ENCODE measurements at places on chromosomes 16 and 17.

- no peak for DNase-seq
These were observed 11.6 kb downstream of the FBXL19 start for GRCh38 chr16:30934827-30935557.

DNA sequence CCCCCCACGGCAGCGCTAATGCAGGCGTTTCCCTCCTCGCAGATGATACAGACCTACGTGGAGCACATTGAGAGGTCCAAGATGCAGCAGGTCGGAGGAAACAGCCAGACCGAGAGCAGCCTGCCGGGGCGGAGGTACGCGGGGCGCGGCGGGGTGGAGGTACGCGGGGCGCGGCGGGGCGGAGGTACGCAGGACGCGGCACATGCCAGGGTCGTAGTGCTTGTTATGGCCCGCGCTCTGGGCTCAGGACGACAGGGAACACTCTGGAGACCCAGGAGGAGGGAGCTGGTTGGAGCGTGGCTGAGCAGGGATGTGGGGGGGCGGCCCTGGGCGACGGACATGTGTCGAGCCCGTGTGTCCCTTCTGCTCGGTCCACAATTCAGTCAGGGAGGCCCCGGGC, 23.4 kb downstream of the MAPK8IP3 start:
- no peak for DNase-seq

GRCh38 chr16:23754594-23755483, at the start of gene CHP2:
TSS of gene CHP2 (plus strand) at chr16:23755026. CDS start at chr16:23755050, 24 bp downstream.
- no peak for DNase-seq

DNA sequence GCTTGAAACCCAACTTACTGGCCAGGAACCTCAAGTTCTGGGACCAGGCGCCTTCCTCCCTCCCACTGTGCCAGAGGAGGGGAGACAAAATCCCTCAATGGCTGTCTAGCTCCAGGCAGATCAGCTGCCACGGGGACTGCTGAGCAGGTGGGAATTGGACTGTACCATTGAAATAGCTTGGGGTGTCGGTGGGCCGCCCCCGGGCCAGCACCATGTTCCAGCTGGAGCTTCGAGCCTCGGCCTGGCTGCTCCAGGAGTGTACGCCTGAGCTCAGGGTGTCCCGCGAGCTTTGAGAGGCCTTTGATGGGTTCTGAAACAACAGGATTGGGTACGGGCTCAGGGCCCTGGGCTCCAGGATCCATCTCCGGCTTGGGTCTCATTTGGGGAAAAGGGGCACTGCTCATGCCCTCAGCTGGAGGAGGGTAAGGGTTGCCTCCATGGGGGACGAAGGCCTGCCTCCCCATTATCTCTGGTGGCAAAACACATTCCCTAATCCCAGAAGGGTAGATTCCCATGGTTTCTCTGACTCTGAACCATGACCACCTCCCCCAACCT, 4.6 kb upstream of the SPATA32 start:
- DNase-seq, result no peak

DNA sequence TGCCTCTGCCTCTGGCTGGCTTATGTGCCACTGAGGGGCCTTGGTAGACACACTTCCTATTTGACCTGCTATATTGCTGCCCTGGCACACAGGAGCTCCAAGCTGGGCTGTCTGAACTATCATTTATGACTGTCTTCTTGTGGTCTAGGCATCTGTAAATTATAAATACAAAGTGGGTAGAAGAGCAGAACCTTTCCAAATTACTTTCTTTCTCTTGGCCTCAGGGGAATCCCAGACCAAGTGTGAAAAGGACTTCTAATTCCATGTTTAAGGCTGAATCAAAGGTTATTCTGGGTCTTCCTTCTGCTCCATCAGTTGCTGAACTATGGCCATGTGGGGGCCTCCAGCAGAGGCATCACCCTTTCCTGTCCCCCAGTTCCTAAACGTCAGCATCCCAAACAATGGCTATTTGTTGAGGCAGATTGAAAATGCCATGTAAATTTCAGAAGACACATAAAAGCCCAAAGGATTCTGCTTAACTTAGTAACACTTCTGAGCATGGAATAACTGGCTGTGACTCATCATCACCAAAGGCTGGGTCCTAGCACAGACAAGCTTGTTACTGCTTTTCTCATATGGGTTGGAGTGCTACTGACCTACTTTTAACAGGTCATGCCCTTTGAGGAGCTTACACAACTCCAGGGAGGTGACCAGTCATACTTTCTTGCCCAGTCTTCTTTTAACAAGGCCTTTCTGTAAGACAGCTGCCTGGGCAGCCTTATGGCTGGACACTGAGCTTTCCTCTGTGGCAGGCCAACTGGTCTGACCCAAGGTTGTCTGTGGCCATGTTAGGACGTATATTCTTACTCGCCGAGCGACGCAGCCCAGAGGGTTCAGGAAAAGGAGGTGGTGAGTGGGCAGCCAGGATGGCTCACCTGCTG, 154.8 kb downstream of the VPS53 start:
- no peak for DNase-seq

DNA sequence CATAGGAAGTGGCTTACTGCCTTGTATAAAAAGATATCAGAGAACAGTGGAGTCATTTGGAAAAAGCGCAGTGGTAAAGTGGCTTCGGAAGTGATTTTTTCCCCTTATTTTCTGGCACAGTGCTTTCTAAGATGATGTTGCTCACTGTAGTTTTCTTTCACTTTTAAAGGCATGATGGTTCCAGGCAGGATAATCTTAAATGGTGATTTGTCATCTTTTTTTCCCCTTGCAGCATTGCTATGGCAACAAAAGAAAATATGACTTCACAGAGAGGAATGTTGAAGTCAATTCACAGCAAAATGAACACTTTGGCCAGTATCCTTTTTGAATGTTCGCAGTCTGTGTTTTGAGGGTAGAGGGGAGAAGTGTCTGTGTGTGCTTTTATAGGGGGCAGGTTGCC, 42.5 kb downstream of the GOSR1 start:
- DNase-seq, result no peak

DNA sequence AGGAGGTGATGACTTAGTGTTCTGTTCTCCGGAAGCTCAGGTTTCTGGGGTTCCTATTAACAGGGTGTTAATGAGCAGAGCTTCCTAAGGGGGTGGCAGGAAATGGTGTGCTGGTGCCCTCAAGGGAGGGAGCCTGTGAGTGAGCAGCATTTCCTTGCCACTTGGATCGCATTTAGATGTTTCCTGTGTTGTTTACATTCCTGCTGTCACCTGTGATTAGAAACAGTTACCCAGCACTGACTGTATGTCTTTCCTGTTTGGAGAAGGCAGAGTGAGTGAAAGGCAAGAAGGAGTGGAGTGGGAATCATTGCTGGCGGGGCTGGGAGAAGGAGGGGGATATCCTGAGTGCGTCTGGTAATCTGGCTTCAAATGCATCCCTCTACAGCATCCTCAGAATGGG, 214.6 kb downstream of the CCDC182 start:
- DNase-seq, result no peak

GRCh38 chr17:82668631-82669099, 20.4 kb upstream of the WDR45B start:
- DNase-seq, result peak; percentile 35

DNA sequence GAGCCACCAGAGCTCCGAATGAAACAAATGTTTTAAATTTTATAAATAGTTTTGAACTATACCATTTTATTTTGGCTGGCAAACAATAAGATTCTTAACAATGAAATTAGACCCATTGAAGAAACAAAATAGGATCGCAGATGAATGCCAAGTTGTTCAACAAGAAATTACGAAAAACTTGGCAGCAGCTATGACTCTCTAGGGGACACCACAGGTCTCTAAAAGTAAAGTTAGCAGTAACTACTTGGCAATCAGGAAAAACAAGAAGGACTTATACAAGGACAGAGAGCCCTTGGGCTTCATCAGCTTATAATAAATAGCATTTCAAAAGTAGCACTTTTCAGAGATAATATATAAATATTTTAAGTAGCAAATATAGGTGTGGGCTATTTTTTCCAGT, 603.8 kb upstream of the PSMD7 start:
- DNase-seq, result no peak

DNA sequence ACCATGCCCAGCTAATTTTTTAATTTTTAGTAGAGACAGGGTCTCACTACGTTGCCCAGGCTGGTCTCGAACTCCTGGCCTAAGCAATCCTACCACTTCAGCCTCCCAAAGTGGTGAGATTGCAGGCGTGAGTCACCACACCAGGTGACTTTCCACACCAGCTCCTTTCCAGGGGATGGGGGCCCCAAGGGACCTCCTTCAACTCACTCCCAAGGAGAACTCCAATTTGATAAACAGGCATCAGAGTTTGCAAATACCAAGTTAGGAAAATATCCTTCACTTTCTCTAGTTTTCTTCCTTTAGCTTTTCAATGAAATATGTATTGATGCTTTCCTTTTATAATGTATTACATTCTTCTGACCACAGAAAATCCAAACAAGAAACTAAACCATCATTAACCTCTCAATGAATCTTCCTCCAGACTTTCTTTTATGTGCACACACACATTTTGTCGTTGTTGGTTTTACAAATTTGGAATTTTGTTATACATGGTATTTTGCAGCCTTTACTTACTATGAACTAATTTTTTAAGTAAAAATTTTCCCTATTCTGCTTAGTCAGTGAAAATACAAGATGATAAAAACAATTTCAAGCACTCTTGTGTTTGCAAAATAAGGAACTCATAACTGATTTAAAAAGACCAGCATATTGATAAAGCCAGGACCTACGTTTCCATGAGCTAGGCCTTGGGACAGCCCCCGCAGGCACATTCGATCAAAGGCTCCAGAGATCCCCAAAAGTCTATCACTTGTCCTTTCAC, 32.0 kb downstream of the GAS7 start:
- DNase-seq, result no peak

DNA sequence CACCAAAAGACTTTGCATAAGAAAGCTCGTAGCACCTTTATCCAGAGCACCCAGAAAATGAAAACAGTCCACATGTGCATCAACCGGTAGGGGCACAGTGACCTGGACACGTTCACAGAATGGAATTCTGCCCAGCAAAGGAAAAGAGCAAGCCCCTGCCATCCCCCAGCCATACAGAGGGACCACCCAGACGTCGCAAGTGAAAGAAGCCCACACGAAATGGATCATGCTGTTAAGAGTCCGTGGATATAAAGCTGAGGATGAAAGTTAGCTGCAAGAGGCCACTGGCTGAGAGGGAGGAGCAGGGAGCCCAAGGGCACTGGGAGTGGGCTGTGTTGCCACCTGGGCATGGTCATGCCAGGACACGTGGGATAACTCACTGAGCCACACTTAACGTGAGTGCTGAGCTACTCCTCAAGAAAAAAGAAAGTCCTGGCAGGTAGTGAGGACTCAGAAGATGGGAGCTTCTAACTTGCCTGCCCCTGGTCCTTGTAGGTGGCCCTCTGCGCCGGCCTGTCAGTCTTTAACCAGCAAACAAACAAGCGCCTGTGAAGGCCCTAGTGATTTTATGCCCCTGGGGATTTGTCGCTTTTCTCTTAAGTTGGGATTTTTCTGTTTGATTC, 190.7 kb downstream of the C16orf95 start:
- no peak for DNase-seq

DNA sequence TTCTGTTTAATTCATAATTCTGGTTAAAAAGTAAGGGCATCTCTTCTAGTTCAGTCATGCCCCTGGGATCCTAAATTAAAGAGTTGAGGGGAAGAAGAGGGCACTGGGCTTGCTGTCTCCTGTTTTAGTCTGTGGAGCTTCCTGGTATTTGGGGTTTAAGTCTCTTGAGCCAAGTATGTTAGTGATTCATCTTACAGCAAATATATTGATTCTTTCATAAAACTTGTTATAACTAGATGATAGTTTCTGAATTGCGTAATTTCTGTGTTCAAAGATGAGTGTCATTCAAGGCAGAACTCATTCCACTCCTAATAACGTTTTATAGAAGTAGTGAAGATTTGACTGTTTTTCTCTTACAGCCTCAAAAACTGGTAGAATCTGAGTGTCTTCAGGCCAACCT, 1.7 kb downstream of the TXNDC17 start:
- DNase-seq, result no peak

- DNase-seq, result no peak
These were observed 5.6 kb downstream of the ALOX12 start for GRCh38 chr17:7001318-7001961.

DNA sequence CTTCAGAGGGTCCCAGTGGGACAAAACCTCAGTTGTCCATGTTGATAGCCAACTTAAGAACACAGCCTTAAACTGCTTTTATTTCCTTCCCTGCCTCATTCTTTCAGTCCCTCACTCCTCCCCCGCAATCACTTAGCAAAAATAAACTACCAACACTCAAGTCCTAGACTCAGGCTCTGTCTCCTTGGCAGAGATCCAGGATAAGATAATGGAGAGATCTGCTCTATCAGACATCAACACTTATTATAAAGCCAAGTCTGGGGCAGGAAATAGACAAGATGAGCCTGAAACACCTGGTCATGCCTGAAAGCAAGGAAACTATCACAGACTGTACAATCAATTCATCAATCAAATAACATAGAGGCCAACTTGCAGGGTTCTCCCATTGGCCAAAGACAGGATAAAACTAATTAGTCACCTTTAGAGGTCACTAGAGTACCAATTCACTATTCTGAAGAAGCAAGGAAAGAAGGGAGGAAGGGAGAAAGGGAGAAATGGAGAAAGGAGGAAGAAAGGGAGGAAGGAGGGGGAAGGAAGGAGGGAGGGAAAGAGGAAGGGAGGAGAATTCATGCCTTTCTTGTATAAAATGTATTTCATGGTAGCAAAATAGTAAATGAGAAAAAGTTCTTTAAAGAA, 15.7 kb downstream of the HYDIN start:
- no peak for DNase-seq

GRCh38 chr16:23670137-23670776, 8.4 kb upstream of the PLK1 start:
- peak; percentile 34 for DNase-seq

DNA sequence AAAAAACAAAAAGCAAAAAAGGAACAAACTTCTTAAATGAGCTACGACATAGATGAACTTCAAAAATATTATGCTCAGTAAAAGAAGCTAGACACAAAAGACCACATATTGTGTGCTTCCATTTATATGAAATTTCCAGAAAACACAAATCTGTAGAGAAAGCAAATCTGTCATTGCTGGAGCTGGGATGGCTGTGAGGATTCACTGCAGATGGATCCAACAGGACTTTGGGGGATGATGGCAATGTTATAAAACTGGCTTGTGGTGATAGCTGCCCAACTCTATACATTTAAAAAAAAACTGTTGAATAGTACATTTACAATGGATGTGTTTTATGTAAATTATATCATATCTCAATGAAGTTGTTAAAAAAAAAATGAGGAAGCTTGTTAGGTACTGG, 52.6 kb upstream of the MAP3K14 start:
- no peak for DNase-seq

GRCh38 chr17:29674281-29674680, 51.6 kb upstream of the CORO6 start:
- DNase-seq, result no peak

- no peak for DNase-seq
These were observed 8.0 kb downstream of the CISD3 start for GRCh38 chr17:38738007-38738662.

DNA sequence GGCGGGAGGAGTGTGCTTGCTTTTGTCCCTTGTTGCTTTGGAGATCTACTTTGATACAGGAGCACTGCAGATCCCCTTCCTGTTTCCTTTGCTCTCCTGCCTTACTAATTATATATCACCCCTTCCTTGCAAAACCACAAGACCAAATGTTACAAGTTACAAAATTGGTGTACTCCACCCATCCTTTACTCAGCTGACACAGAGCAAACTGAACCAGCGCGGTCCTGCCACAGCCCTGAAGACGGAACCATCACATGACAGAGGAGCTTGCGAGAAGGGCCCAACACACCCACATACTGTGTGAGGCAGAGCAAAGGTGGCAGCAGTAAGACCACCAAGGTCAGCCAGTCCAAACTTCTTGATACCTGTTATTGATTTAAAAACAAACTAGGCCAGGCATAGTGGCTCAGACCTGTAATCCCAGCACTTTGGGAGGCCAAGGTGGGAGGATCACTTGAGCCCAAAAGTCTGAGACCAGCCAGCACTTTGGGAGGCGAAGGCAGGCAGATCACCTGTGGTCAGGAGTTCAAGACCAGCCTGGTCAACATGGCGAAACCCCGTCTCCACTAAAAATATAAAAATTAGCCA, 33.2 kb downstream of the CYTH1 start:
- no peak for DNase-seq

Data from germinal center (tissue), 1 donor.